ENCODE measurements at places on chromosomes 5 and 9. TPM values are rescaled to one million over a fixed set of nuclear protein-coding genes. Genes with fewer than 3 reads are reported as not detected.

The MAMDC4 gene
- total RNA-seq, result 7.2 TPM

The QRFP gene
- total RNA-seq, result not detected

- no peak for DNase-seq
Measured at GRCh38 chr9:136518623-136519022, 27.2 kb downstream of the NOTCH1 start.

- no peak for DNase-seq
Measured at GRCh38 chr9:125325826-125326225, 64.2 kb downstream of the GAPVD1 start.

DNA sequence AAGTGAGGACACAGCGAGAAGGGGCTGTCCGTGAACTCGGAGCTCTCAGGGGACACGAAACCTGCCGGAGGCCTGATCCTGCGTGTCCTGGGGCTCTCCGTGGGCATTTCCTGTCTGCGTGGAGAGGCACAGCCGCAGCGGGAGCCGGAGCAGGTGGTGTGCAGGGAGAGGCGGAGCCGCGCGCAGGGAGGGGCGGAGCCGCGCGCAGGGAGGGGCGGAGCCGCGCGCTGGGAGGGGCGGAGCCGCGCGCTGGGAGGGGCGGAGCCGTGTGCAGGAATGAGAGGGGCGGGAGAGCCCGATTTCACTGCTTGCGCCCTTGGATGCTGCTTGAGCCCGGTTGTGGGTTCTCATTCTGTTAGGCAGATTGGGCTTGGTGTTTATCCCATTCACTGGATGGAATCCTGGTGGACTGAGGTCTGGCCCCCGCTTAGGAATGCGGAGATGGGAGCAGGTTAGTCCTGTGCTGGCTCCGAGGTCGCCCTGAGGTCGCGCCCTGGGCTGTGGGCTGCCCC is 26.7 kb downstream of the NDUFS6 start:
- no peak for DNase-seq
